Left renal pelvis (tissue), 4 donors: ENCODE measurements at places on chromosomes 11 and 22. TPM values are rescaled to one million over a fixed set of nuclear protein-coding genes. Genes with fewer than 3 reads are reported as not detected.

- DNase-seq: no peak
These were observed 21.2 kb upstream of the FEZ1 start for GRCh38 chr11:125517116-125517770.

The GLYATL1 gene
- 3.4 TPM for polyA plus RNA-seq

- no peak for DNase-seq
These were observed 1.4 kb upstream of the NEFH start for GRCh38 chr22:29478326-29479276.

GRCh38 chr11:92401520-92401919 is 176.9 kb downstream of the FAT3 start:
- no peak for DNase-seq

The MYO7A gene
- 4.2 TPM for polyA plus RNA-seq

- no peak for DNase-seq
These were observed 29.1 kb downstream of the NFRKB start for GRCh38 chr11:129866311-129866710.

DNA sequence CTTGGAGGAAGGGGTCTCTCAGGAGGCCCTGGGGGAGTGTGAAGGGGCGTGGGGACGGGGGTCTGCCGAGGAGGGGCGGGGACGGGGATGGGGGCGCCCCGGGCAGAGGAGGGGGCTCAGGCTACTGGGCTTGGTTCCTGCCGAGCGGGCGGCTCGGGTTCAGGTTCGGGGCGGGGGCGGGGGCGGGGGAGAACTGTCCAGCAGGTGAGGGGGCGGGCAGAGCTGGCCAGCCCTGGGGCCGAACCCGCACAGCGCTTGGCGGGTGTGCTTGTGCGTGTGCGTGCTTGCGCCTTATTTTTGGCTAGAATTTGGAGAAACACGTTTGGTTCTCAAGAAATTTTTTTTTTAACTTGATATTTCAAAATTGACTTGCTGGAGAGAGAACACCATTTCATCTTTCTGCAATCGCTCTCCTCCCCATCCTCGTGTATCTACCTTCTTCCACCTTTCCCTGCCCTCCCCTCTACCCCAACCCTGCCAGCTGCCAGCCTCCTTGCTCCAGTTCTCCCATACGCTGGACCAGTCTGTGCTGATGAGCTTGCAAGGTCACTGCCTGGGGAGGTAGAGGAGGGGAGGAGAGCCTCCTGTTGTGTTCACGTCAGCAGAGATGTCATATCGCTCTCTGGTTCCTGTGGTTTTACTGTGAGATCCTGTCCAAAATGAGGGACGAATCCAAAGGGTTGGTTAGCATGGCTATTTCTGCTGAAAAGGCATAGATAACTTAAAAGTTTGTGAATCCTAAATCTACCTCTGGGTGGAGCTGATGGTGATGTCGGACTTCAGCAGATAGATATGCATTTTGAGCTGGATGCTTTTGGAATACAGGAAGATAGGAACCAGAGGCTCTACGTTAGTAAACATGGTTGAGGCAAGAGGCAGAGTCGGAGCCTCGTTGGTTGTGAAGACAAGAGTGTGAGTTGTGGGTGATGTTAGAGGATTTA is 668 bp downstream of the MADD start:
- DNase-seq: no peak

The CCDC116 gene
- 0.41 TPM for polyA plus RNA-seq

The DDI1 gene
- polyA plus RNA-seq: not detected

- no peak for DNase-seq
These were observed 27.0 kb downstream of the SGSM3 start for GRCh38 chr22:40397396-40397795.
